ENCODE measurements at places on chromosomes 13 and 19.

- DNase-seq = no peak
Observed at GRCh38 chr13:100789968-100790367, 115.4 kb upstream of the TMTC4 start.

DNA sequence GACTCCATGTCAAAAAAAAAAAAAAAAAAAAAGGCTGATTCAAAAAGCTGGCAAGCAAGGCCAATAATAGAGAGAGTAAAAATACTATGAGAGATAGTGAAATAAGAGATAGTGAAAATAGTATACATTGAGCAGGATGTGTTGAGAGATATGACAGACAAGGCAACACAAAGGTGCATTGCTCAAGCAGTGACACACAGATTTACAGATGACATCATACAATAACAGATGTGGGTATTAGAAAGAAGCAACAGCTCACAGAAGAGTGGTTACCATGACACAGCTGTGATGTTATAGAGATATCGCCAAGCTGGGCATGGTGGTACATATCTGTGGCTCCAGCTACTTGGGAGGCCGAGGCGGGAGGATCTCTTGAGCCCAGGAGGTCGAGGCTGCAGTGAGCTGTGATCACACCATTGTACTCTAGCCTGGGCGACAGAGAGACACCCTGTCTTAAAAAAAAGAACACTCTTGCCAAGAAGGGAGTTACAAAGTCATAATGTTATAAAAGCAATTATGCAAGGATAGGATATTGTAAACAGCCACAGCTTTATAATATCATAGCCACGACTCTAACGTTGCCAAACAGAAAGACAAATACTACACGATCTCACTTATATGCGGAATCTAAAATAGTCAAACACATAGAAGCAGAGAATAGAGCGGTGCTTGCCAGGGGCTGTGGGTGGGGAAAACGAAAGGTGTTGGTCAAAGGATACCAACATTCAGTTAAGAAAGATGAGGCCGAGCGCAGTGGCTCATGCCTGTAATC, 10.3 kb downstream of the TNFSF9 start:
- no peak for DNase-seq

GRCh38 chr13:31629085-31629780, 110.1 kb upstream of the RXFP2 start:
- no peak for DNase-seq

- DNase-seq = no peak
Observed at GRCh38 chr13:26558074-26558805, 757 bp downstream of the WASF3 start.

GRCh38 chr19:48668332-48668731, 4.5 kb downstream of the NTN5 start:
- no peak for DNase-seq

DNA sequence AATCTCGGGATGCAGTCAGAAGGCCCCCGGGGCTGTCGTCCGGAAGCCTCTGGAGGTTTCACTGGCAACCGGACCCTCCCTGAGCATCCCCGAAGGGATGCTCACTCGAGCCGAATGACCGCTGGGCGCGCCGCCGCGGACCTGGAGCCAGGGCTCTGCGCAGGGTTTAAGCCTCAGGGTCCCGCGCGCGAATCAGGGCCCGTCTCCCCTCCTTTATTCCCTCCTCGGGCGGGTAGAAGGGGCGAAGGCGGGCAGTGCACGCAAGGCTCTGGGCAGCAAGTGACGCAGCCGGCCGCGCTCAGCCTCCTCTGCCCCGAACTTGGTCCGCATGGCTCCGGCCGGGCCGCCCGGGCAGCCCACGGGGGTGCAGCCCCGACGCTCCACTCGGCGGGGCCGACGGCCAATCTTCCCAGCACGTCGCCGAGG, 572 bp downstream of the SHISA2 start:
- DNase-seq = no peak

DNA sequence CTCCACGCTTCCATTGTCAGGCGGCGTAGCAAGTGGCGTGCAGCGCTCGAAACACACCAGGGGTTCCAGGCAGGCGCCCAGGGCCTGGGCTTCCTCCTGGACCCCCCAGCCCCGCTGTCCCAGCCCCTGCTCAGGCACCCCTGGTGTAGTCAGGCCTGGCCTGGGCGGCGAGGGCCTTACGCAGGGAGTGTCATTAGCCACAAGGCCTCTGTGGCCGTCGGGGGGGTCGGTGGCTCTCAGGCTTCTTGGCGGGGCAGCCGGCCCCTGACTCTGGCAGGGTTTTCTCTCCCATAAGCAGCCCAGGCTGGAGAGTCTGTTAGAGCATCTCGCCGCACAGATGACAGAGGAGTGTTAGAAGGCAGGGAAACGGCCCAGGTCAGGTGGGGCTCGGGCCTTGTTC, 116.7 kb downstream of the KDM4B start:
- no peak for DNase-seq

Data from effector CD8-positive, alpha-beta T cell (primary cell).